Immature natural killer cell (primary cell): ENCODE measurements at places on chromosomes 3 and 15. TPM values are rescaled to one million over a fixed set of nuclear protein-coding genes. Genes with fewer than 3 reads are reported as not detected.

Gene TM4SF4
- not detected for polyA plus RNA-seq

Gene GOLGA6L7
- not detected for polyA plus RNA-seq

GRCh38 chr3:25603703-25604102, 61.0 kb downstream of the TOP2B start:
- no peak for DNase-seq

- no peak for DNase-seq
These were observed 32.3 kb downstream of the RPN1 start for GRCh38 chr3:128618398-128618726.

- DNase-seq = no peak
These were observed 65.7 kb upstream of the AGBL1 start for GRCh38 chr15:86014016-86014415.

DNA sequence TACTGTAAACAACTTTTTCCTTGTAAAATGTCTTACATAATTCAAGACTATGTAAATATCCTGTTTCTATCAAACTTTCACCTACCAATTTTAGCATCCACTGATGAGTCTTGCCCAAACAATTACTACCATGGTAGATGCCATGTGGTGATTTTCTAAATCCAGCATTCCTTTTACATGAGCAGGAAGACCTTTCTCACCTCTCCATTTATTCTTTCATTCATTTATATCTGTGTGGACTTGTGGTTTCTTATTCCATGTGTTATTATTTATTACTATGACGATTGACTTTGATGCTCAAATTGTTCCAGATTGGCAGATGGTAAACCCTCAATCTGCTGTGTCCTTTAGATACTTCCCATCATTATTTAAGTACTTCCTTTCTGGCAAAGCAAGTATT, 62.4 kb downstream of the IFT57 start:
- no peak for DNase-seq

DNA sequence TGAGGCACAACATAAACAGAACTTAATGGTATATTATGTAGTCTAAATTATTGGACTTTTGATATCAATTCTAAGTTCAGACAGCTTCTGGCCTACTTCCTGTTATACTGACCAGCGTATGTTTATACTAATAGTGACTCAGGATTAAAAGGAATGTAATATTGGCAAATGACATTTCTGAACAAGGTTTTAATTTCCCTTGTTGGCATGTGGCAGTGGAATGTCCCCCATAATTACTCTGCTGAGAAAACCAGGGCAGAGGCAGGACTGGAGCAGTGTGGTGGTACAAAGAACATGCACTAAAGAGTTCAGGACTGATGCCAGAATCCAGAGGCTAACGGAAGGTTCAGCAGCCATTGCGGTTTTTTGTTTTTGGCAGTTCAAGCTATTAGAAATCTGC, 184.0 kb downstream of the KCNAB1 start:
- DNase-seq = no peak
